CD4-positive, alpha-beta T cell treated with Interleukin-17A for 4 hours (primary cell): ENCODE measurements at places on chromosomes 2 and 18.
A peak's percentile ranks its signal among the peaks of the same experiment; 100 is the strongest.

- no peak for DNase-seq
Measured at GRCh38 chr2:232897598-232898408, 27.7 kb downstream of the SNORC start.

GRCh38 chr2:236705295-236706105 is 135.9 kb downstream of the ACKR3 start:
- no peak for DNase-seq

DNA sequence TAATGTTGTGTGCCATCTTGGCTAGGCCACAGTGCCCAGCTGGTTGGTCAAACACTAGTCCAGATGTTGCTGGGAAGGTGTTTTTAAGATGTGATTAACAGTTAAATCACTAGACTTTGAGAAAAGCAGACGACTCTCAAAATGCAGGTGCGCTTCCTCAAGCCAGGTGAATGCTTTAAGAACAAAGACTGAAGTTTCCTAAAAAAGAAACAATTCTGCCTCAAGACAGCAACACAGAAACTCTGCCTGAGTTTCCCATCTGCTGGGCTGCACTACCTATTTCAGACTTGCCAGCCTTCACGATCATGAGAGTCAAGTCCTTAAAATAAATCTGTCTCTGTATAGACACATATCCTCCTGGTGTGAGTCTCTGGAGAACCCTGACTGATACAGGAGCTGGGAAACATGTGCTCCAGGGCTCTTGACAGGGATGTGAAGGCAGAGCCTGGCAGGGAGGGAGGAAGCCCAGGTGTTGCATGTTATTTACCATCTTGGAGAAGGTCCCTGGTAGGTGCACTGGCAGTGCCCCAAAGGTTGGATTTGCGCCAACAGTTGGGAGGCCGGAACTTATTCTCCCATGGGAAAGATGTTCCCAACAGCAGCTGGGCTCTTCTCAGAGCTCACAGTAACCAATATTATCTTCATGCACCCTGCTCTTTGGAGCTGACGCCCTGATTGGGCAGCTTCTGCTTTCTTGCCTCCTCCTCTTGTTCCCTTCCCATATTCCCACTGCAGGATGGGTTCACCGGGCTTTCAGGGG is 43.9 kb downstream of the ST6GAL2 start:
- DNase-seq = no peak

- DNase-seq = no peak
Measured at GRCh38 chr18:21167641-21168377, 56.2 kb upstream of the ROCK1 start.

DNA sequence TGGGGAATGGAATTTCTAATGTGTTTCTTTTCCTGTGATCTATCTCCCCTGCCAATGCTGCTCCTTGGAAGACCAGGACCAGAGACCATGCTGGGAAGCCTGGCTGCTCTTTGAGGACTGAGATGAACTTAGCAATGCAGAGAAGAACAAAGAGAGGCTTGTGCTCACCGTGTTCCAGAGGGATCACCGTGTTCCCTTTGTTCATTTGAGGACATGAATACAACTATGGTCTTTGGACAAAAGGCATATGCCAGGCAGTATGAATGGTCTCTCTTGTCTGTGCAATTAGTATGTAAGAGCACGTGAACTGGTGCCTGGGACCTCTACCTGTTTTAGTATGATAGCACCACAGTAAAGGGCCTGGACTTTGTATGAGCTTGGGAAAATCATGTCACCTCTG is 139.9 kb downstream of the TDRD15 start:
- DNase-seq = no peak

DNA sequence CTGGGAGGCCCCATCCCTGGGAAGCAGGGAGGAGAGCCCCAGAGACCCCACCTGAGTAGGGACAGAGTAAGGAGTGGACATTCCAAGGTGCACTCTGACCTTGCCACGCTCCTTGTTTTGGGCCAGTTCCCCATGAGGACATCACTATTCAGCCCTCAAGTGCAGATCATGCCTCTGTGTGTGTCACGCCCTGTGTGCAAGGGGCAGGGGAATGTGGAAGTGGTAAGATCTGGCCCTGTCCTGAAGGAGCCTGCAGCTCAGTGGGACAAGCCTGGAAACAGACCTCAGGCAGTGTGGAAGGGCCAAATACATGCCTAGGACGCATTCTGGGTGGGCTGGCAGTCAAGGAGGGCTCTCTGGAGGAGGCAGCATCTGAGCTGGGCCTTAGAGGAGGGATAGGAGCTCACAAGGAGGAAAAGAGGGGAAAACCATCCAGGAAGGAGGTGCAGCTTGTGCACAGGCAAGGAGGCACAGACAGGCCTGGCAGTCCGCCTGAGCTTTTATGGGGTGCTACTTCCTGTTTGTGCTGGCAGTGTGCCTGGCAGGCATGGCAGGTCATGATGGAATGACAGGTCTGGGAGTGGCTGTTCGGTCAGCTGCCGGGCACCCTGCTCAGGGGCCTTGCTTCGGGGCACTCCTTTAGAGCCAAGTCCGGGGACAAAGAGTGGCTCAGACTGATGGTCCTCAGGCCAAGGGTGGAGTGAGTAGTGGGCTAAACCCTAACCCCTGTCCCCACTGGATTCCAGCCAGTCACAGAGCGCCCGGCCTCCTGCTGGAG is 3.3 kb downstream of the KLHL30 start:
- peak; percentile 26 for DNase-seq

GRCh38 chr2:105470979-105471378 is 72.1 kb upstream of the FHL2 start:
- DNase-seq = no peak

GRCh38 chr2:57407772-57408201 is 638.8 kb upstream of the VRK2 start:
- DNase-seq = no peak

DNA sequence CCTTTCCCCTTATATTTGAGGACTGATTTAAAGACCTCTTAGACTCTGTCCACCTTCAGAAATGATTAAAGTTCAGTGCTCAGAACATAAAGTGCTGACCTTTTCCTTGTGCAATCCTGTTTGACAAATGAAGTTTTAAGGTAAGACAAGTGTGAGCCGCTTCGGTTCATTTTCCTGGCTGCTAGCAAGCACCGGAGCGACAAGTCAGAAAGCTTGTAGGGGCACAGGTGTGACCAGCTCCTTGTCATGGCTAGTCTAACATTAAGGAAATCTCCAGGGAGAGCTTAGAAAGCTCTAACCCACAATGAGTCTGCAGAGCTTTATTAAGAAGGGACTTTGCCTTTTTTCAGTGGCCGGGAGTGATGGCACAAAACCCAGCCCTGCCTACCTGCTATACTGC is 2.3 kb upstream of the NCKAP5 start:
- no peak for DNase-seq

DNA sequence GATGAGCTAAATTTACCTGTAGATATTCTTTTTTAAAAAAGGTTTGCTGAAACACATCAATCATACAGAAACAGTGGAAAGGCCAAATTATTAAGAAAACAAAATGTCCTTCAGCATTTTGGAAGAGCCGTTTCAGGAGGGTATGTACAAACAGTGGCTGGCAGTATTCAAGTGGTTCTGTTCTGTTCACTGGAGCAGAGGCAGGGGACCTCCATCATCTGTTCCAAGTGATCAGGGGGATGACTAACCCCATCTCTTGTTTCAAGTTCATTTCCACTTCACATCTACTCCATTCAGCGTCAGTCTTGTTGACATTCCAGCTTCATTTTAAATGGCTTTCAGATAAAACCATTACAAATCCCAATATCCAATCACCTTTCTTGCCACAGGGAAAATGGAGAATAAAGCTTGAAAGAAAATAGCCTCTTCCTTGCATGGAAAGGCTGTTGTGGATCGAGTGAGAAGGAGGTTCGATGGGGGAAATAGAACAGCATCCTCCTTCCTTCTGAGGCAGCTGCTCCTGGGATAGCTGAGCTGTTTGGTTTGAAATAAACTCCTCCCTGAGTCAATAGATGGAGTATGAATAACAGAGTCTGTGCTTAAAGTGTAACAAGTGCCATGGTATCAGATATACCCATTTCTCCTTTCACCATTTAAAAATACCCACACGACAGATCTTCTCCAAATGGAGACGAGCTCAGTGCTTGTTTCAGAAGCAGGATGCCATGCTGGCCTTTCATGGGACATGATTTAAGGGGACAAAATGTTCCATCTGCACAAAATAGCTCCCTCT is 63.7 kb upstream of the OTOF start:
- DNase-seq = no peak

- no peak for DNase-seq
Measured at GRCh38 chr2:56008661-56009431, 85.3 kb upstream of the EFEMP1 start.

DNA sequence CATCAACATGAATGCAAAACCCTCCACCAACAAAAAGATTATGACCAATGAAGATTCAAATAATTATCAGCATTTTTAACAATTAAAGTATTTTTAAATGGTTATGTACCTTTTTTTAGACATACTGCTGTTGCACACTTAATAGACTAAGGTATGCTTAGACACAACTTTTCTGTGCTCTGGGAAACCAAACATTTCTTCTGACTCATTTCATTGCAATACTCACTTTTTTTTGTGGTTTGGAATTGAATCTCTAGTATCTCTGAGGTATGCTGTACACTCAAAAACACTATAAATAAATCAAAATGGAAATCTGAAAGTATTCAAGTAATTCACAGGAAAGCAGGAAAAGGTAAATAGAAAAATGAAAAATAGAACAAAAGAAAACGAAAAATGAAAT is 247.9 kb upstream of the POU3F3 start:
- DNase-seq = no peak

DNA sequence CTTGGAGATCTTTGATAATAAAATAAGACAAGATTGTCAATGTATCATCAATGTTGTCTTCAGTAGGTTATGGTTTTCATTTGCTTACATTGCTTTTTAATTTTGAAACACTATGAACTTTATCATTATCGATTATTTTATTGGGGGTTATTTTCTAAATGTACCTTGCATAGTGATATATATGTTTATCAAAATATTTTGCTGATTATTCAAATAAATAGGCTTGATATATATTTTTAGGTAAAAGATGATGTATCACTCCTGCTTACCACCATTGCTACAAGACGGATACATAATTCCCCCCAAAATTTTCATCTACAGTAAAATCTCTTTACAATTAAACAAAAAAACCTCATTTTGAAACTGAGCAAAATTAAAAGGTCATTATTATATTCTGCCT is 293.8 kb downstream of the SUCLG1 start:
- no peak for DNase-seq

- DNase-seq = no peak
Measured at GRCh38 chr2:207565736-207566500, 36.2 kb downstream of the CREB1 start.

DNA sequence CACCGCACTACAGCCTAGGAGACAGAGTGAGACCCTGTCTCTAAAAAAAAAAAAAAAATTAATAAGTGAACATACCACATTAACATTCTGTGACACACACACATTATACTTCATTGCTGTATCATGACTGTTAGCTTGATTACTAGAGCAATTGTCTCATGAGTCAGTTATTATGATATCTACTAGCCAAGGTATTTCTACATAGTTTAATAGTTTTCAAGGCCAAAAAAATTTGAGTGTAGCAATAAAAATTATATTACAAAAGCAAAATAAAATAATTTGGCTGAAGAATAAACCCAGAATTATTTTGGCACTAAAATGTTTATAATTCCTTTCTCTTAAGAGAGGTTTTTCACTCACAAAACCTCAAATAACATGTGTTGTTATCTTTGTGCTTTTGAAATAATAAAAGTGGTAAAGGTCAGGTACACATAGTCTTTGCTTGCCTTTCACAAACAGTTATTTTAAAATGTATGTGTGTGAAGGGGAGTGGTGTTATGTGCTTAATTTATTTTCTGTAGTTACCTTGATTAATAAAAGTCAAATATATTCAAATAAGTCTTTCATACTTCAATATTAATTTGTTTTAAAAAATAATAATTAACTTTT is 136.9 kb upstream of the SPOPL start:
- no peak for DNase-seq

GRCh38 chr2:21047141-21048009 is 3.5 kb upstream of the APOB start:
- no peak for DNase-seq

GRCh38 chr2:182740701-182741100 is 24.6 kb downstream of the DNAJC10 start:
- DNase-seq = no peak

- no peak for DNase-seq
Measured at GRCh38 chr18:36405611-36406010, 108.1 kb downstream of the FHOD3 start.

- DNase-seq = no peak
Measured at GRCh38 chr2:232455426-232456255, at the start of gene ALPI. ALPI (plus strand) TSS chr2:232456153; CDS start chr2:232456200, 47 bp downstream.

DNA sequence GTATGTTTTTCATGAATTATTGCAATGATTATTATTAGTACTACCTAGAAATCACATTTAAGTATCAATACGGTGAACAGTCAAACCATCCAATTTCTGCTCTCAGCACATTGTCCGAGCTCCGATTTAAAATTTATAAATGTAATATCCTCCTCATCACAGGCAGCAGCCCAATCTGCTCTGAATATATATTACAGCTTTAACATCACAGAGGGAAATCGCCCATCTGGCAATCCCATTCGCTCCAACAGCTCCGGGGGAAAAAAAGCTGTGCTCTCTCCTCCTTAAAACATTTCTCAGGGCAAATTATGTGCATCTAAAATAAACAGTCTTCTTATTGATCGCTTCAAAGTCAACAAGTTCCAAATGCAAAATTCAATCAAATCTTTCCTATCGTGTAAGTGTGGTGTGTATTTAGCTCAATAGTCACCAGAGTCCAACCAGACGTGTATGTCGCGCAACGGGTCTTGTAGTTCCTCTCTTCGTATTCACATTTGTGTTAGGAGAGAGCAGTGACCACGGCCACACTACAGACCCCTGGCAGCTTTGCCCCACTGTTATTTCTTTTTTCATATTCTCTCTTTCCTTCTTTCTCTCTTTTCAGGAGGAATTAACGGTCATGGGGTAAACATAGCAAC is 2.4 kb downstream of the FIGN start:
- DNase-seq = no peak

DNA sequence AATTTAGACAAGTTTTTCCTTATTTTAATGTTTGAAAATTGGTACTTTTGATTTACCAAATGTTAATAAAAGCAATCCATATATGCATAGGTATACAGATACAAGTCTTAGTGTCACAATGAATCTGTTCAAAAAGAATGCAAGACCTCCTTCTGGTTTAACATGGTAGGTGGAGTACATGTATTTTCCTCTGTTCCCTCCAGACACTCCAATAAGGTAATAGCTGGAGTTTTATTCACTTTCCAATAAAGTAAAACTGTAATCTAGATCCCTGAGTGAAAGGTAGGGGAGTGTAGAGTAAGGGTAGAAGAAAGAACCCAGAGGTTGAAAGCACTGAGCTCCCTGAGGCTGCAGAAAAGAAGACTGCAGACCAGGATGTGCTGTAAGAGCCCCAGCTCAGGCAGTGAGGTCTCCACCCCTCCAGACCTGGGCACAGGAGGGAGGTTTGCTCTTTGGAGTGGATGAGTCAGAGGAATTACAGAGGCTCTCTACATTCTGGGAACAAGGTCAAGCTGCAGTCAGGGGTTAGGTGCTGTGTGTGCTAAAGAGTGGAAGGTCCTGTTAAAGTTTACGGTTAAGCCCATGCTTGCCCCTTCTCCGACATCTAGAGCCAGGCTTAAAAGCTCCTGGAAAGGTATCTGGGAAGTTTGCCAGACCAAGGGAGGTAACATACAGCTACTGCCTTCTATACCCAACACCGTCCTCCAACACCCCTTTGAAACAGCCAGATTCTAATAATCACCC is 27.6 kb upstream of the STAT1 start:
- peak; percentile 38 for DNase-seq

- no peak for DNase-seq
Measured at GRCh38 chr18:79542876-79543750, 136.5 kb upstream of the CTDP1 start.

GRCh38 chr2:22037274-22037673 is 913.5 kb downstream of the TDRD15 start:
- no peak for DNase-seq
